ENCODE measurements at places on chromosomes 16 and 17.
A peak's percentile ranks its signal among the peaks of the same experiment; 100 is the strongest.

DNA sequence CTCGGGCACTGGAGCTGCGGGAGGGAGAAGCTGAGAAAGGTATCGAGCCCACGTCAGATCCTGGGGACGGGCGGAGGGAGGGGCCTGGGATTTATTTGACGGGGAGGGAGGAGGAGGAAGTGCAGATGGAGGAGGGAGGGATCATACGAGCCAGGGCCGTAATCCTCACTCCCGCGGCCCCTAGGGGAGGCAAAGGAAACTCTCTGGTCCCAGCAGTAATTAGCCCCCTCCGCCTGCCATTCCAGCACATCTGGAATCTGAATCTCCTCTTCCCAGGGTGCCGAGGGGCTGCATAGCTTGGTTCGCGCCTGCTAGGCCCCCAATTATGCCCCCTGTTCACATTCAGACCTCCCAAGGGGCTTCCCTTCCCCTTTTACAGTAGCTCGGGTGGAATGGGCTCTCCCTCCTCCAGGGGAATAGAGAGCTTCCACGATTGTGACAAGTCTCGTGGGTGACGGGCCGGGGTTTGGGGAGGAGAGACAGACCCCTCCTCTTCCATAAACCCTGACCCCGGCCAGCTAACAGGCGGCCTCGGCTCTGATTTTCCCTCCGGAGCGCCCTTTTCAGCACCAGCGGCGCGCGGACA is at the start of gene SEZ6L2:
Gene SEZ6L2 (minus strand): TSS at position 35 of the 586 bp plus-strand sequence. CDS start 531 bp downstream, outside the sequence.
- DNase-seq, result peak; percentile 81

GRCh38 chr16:84042879-84043485 is 387 bp upstream of the SLC38A8 start:
- DNase-seq, result no peak

- peak; percentile 78 for DNase-seq
Measured at GRCh38 chr16:14003074-14003570, 68.0 kb upstream of the MRTFB start.

DNA sequence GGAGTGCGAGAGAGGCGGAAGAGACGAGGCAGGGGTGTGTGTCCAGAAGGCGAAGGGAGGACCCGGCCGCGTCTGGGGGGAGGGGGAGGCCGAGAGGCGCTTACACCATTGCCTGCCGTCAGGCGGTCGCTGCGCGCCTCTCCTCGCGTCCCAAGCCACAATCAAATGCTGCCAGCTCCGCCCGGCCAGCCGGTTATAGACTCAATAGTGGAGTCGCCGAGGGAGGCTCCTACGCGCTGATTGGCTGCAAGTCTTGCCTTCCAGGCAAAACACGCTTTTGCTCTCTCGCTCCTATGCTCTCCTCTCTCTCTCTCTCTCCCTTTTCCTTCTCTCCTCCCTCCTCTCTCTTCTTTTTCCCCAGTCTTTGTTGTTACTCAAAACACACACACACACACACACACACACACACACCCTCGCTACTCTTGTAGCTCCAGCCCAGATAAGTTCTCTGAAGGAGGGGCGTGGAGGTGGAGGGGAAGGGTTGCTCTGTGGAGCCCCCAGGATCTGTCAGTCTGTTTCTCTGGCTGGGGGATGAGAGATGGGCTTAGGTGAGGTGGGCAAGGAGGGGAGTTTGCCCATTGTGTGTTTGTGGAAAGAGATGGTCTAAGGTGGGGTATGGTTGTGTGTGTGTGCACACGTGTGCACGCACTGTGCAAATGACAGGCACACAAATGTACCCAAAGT is at the start of gene DLX3:
Gene DLX3 (minus strand): TSS at position 170 of the 684 bp plus-strand sequence. CDS start 226 bp downstream, outside the sequence.
- no peak for DNase-seq

- DNase-seq, result no peak
Measured at GRCh38 chr16:19613834-19614233, 58.3 kb downstream of the VPS35L start.

GRCh38 chr16:65688301-65688700 is 566.4 kb upstream of the CDH11 start:
- no peak for DNase-seq

GRCh38 chr16:60792437-60792836 is 1243.8 kb downstream of the CDH8 start:
- DNase-seq, result no peak

GRCh38 chr16:66212428-66212827 is 154.1 kb upstream of the CDH5 start:
- DNase-seq, result no peak

DNA sequence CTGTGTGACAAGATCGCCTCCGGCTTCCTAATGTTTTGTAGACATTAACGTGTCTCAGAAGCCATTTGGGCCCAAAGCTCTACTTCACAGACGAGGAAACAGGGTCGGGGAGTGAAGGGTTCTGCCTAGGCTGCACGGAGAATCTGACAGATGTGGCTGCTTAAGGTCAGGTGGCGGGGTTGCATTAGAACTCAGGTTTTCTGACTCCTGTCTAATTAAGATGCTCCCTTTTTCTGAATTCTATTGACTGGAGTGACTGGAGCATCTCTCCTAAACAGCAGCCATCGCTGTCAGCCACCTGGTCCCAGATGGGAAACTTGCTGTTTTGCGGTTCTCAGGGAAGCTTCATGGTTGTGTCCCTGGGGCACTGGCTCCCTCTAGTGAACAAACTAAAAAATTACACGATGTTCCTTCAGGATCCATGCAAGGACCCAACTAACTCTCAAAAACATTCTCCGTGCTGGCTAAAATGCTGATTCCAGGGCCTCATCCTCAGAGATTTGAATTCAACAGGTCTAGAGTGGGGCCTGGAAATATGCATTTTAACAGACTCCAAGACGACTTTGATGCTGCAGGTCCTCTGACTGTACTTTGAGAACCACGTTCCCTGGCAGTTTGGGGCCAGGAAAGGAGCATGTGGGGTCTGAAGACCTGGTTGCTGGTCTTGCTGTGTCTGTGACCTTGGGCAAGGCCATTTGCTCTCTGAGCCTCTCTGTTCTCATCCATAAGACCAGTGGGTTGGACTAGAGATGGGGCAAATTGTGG is 117.4 kb downstream of the IRF8 start:
- peak; percentile 87 for DNase-seq

- no peak for DNase-seq
Measured at GRCh38 chr17:43616852-43617251, 44.9 kb downstream of the MEOX1 start.

DNA sequence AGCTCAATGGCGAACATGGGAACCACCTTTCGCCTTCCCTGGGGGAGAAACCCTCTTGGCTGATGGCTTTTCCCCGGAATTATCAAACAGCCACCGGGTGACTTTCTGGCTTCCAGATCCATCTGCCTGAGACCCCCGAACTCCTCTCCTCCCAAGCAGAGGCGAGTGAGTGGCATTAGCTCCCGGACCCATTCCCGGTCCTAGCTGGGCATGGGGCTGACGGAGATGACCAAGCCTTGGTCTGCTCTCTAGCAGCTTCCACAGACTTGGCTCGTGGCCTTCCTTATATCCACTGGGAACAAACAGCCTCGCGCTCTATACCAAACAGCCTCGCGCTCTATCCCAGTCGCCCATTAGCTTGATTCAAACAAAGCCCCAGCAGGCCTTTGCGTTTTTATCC is 62.4 kb downstream of the CCDC182 start:
- DNase-seq, result no peak

DNA sequence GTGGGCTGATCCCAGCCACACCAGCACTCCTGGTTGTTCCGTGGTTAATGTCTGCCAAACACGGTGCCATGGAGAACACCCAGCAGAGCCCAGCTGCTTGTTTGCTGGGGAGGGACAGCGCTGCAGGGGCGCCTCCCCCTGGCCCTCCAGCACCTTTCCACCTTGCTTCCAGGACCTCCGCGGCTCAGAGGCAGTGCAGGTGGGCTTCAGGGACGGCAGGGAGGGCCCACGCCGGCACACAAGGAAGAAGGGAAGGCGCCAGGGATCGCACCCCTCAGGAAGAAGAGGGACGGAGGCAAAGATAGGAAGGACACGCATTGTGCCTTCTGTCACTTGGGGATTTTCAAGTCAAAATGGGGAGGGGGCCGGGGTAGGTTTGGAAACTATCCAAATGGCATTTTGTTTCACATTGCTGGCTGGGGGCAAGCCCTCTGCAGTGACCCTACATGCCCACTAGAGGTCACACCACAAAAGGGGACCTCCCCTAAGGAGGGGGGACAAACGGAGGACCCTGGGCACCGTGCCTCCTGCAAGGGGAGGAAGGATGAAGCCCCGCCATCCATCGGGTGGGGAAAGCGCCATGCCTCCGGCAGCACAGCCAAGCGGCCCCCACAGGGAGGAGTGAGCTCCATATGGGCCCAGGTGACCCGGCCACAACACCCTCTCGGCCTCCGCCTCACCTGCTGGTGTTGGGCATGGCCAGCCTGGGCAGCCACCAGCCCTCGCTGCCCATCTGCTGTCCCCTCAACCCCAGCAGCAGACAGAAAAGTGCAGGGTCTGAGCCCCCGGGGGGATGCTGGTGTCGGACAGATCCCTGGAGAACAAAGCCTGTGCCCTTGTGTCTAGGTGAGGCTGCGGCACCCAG is 7.5 kb upstream of the C16orf95 start:
- no peak for DNase-seq

DNA sequence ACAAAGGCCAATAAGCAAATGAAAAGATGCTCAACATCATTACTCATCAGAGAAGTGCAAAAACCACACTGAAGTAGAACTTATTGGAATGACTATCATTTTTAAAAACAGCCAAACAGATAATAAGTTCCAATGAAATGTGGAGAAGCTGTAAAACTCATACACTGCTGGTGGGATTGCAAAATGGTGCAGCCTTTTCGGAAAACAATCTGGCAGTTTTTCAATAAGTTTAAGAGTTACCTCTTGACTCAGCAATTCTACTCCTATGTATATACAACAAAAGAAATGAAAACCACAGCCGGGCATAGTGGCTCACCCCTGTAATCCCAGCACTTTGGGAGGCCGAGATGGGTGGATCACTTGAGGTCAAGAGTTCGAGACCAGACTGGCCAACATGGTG is 49.3 kb downstream of the AKAP10 start:
- no peak for DNase-seq

DNA sequence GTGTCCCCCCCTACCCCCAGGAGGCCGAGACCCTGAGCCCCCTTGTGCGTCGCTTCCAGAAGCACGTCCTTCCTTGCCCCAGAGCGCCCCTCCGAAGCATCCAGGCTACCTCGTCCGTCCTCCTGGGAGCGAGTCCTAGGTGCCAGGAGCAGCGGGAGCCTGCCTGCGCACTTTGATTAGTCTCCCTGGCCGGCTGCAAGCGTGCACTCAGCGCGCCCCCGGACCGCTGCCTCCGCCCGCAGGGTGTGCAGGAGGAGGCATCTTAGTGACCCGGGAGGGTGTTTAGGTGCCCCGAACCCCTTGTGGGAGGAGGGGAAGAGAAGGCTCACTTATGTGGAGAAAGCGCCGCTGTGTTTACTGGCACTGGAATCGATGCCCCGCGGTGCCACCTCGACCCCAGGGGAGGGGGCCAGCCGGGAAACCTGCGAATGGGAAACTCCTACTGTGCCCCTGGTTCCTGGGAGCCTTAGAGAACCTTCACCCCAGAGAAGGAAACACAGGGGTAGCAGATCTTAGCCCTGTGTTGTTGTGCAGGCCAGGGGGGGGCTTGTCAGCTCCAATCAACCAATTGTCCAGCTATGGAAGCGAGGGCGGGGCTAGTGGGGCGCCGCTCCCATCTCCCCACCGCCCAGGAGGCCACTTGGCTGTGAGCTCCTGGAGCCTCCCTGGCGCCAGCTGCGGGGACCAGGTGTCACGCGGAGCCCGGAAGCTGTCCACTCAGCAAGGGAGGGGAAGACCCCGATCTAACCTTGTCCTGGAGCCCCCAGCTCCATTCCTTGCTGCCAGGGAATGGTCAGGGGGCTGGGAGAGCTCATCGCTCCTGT is 922.8 kb upstream of the EEF2KMT start:
- DNase-seq, result no peak

- no peak for DNase-seq
Measured at GRCh38 chr17:17788967-17789366, 47.8 kb downstream of the SREBF1 start.

- DNase-seq, result no peak
Measured at GRCh38 chr17:55437159-55437605, 15.5 kb upstream of the MMD start.

DNA sequence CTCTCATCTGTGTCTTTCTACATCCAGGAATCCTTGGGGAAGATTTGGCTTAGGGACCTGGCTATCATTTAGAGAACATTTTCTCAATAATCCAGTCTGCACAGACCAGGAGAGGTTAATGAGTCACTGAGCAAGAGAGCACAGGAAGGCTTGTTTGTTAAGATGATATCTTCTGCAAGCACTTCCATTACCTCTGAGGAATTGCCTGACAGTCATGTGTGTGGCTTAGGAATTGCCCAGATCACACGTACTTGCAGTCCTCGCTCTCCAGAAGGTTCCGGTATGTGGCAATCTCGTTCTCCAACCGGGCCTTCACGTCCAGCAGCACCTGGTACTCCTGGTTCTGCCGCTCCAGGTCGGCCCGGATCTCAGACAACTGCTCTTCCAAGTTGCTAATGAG is 3.3 kb downstream of the KRT37 start:
- DNase-seq, result no peak

DNA sequence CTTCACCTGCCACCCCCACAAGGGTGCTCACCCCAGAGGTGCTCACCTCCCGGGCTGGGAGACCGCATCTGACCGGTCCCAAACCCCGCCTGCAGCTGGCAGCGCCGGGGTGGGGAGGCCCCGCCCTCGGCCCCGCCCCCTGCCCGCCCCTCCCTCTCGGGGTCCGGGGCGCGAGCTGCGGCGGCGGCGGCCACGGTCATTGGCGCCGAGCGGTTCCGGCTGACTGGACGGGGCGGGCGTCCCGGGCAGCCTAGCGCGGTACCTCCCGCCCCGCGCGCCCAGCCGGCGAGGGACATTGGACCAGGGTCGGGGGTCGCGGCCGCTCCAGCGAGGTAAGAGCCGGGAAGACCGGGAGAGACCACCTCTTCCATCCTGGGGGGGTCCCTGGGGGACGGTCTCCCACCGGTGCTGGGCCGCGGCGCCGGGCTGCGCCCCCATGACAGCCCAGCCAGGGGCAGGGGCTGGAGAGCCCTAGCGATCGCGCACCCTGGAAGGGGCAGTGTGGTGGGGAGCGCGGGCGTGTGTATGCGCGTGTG is at the start of gene CACNG5:
Gene CACNG5 (plus strand): TSS at position 199 of the 536 bp plus-strand sequence. CDS start 42,216 bp downstream, outside the sequence.
- no peak for DNase-seq

- DNase-seq, result no peak
Measured at GRCh38 chr16:89060207-89060794, 33.4 kb upstream of the ACSF3 start.

DNA sequence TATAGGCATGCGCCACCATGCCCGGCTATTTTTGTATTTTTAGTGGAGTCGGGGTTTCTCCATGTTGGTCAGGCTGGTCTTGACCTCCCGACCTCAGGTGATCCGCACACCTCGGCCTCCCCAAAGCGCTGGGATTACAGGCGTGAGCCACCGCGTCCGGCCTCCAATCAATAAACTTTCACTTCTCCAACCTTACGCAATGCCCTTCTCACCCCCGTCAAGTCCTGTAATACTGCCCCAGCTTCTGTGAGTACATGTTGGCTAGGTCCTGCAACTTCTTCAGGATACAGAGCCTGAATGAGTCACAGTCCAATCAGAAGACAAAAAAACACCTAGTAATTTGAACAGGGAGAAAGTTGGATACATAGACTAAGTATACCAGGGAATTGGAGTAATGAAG is 47.1 kb upstream of the PHOSPHO1 start:
- no peak for DNase-seq

DNA sequence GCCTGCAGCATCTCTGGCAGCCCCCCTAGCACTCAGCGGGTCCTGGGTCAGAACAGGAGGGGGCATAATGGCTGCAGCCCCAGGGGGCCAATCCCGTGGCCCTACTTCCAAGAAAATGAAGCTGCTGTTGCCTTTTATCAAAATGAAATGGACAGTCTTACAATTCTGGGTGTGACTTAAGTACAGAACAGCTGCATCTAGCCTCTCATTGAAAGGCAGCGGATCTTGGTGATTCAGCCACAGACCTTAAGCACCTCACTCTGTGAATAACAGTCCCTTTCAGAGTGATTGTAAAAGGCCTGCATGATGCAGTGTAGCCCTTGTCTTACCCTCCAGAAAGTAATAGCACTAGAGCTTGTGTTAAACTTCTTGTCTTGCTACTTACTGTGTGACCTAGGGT is 11.5 kb upstream of the UMOD start:
- DNase-seq, result no peak
